ENCODE measurements at places on chromosomes 6 and 20.

GRCh38 chr6:132133736-132134445 lies 182.7 kb upstream of the CCN2 start:
- DNase-seq = no peak

DNA sequence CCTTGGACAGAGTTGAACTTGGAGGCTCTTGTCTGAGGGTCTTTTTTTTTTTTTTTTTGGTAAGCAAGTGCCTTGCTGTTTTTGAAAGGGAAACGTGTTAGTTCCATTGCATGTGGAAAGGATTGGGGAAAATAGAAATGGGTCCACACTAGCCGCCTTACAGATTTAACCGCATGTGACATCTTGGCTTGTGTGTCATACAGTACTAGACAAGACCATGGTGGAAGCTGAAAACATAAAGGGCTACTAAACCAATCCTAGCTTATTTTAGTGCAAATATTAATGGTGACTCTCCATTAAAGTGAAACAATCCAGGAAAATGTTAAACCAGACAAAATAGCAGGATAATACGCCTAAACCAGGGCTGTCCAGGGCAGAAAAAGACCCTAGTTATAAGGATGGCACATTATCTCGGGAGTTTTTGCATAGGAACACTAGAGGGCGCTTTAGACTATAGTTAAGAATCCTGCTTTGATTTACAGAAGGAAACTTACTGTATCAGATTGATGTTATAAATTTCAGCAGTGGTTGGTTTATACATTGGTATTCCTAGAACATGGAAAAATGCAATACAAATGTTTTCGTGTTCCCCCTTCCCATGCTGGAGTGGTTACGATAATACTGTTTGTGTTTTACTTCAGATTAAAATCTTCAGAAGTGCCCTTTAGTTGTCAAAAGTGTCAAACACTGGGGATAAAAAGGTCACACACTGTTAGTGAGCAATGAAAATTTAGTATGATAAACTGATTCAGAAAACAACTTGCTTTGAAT lies 59.8 kb upstream of the DEK start:
- no peak for DNase-seq

DNA sequence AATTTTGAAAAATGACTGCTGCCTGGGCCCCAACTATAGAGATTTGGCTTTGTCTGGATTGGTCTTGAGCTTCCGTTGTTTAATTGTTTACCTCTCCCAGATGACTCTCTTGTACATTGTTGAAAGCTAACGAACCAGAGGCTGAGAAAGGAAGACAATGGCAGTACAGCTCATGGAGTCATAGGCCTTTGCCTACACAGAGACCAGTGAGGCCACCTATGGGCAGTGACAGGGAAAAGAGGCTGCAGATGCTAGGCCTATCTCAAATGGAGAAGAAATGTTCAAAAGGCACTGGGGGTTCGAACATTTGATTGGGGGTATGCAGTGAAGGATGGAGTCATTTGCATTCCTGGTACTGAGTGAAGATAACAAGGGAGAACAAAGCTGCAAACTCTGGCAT lies 29.1 kb downstream of the OPN5 start:
- DNase-seq = no peak

GRCh38 chr20:36808317-36809257 lies 35.0 kb upstream of the DSN1 start:
- DNase-seq = peak; percentile 62

DNA sequence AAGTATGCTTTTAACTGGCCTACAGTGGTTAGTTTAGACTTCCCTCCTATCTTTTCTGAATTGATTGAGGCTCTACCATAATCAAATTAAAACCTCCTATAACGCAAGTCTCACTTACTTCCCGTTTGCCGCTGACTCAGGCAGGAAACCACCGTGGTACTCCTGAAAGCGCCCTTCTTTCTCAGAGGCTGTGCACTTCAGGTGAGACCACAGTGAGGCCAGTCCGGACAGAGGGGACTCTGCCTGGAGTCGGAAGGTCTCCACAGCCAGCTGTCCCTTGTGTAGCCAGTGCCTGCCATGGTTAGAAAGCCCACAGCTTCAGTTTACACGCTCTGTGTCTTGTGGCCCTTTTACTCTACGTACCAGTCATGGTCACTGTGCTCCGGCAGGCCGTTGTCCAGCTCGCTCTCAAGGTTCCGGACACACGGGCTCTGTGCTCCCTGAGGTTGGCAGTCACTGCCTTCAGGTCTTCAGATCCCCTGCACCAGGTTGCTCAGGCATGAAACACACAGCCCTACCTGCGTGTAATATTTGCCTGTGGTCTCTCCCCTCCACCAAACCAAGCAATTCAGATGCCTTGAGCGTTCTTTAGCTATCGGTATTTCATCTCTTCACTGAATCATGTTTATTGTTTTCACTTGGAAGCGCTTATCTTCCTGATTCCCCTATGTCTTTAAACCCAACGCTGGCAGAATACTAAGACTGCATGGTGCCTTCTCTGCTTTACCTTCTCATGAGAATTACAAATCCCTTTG lies 178.8 kb downstream of the SMOC2 start:
- DNase-seq = no peak

- no peak for DNase-seq
Measured at GRCh38 chr20:52731093-52731492, 241.1 kb upstream of the TSHZ2 start.

- no peak for DNase-seq
Measured at GRCh38 chr6:128558924-128559323, 38.5 kb upstream of the PTPRK start.

GRCh38 chr20:60283281-60283680 lies 325.1 kb downstream of the CDH26 start:
- no peak for DNase-seq

GRCh38 chr6:74997646-74998045 lies 208.2 kb downstream of the COL12A1 start:
- no peak for DNase-seq

DNA sequence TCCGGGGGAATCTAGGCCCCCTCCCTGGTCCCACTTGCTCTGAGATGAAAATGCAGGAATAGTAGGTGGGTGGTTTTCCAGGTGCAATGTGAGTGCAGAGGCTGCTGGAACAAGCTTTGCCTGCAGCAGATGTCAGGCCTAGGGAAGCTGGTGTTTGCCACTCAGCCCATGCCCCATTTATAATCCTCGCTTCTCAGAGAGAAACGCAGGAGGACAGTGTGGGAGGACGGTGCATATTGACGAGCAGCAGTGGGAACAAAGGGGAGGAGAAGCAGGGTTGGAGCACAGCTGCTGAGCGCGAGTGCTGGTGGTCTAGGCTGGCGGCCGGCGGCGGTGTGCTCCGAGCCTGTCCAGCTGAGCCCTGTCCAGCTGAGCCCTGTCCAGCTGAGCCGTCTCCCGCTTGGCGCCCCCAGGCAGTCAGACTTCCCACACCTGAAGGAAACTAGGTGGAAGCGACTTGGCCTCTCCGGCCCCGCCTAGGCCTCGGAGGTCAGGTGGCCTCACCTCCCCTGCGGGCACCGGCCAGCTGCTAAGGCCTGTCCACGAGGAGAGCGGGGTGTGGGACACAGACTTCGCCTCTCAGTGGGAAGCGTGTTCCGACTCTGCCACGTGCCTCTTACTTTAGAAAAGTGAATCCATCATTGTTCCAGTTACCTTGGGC lies 49.7 kb upstream of the FRMD1 start:
- DNase-seq = no peak

- peak; percentile 19 for DNase-seq
Measured at GRCh38 chr6:29653452-29654038, 3.3 kb upstream of the MOG start.

GRCh38 chr6:27720607-27721580 lies 191.3 kb downstream of the OR2B2 start:
- DNase-seq = no peak

GRCh38 chr6:122647765-122648164 lies 37.6 kb downstream of the PKIB start:
- no peak for DNase-seq

GRCh38 chr20:46809706-46810360 lies 84.8 kb upstream of the EYA2 start:
- DNase-seq = no peak
